ENCODE measurements at places on chromosomes 4 and X.

DNA sequence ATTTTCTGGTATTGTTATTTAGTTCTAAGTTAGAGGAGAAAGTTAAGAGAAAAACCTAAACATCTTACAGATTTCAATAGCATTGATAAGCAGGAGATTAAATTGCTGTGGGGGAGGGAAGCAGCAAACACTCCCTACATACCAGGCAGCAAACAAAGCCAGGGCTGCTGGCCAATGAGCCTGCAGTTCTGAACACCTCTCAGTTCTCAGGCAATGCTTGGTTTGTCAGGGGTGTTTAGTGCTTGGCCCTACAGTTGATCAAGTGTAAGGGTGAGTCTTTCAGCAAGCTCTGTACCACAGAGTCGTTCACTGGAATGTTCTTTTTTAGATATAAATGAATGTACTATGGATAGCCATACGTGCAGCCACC lies 38.6 kb downstream of the EGFL6 start:
- DNase-seq: no peak

- no peak for DNase-seq
These were observed 67.4 kb upstream of the HELT start for GRCh38 chr4:184950926-184951325.

DNA sequence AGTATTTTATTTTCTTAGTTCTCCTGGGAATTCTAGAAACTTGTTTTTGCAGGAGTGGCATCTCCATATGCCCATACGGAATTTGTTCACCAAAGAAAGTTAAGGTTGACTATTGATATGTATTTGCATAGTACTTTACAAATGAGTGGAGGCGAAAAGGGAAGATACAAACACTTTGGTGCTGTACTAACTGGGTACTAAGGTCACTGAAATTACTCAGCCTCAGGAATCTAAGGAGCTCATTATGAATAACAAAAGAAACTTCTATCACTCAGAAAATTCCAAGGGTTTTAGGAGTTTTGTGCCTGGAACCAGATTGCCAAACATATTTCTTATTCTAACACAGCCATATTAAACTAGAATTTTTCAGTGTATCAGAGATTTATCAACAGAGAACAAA lies 27.4 kb upstream of the TMPRSS11B start:
- no peak for DNase-seq

GRCh38 chr4:73734530-73735001 lies 5.8 kb upstream of the CXCL8 start:
- no peak for DNase-seq

DNA sequence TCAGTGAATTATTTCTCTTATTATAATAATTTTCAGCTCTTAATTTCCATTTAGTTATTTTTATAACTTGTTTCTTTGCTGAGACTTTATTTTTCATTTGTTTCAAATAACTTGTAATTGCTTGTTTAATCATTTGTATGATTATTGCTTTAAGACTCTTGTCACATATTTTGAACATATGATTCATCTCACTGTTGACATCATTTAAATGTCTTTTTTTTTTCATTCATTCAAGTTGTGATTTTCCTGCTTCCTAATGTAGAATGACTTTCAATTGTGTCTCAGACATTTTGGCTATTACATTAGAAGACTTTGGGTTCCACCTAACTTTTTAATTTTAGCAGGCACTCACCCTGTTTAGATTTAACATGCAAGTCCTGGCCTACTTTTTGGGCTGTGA lies 234.8 kb upstream of the DIPK2B start:
- no peak for DNase-seq

All from putamen (tissue), 1 donor.